ENCODE measurements at places on chromosomes 3 and 15. TPM values are rescaled to one million over a fixed set of nuclear protein-coding genes. Genes with fewer than 3 reads are reported as not detected.

Gene GPR160
- total RNA-seq: 7.4 TPM

Gene LMAN1L
- total RNA-seq: 0.47 TPM

Gene CDHR4
- total RNA-seq: not detected

Gene DUSP7
- 37.4 TPM for total RNA-seq

Gene DAPK2
- total RNA-seq: 1.5 TPM

Gene MBNL1
- 469 TPM for total RNA-seq

Gene ANKUB1
- not detected for total RNA-seq

Gene LRRC31
- total RNA-seq: not detected

GRCh38 chr3:176795891-176796290 is 401.4 kb downstream of the TBL1XR1 start:
- DNase-seq: no peak

- no peak for DNase-seq
These were observed 278.9 kb downstream of the MECOM start for GRCh38 chr3:169384573-169384972.

DNA sequence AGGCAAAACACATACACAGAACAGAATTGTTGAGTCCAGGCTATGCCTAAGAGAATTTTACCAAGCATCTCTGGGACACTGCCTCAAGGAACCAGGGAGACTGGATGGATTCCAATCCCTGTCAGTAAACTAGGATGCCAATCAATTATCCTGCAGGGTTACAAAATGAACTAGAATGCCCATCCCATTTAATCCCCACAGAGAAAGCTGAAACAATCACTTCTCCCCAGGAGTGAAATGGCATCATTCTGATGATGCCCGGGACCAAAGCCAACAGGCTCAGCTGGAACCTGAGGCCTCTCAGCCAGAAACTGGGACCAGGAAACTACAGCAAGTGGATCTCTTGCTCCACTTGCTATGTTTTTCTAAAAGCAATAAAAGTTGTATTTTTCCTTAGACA is 130.0 kb upstream of the TJP1 start:
- no peak for DNase-seq

DNA sequence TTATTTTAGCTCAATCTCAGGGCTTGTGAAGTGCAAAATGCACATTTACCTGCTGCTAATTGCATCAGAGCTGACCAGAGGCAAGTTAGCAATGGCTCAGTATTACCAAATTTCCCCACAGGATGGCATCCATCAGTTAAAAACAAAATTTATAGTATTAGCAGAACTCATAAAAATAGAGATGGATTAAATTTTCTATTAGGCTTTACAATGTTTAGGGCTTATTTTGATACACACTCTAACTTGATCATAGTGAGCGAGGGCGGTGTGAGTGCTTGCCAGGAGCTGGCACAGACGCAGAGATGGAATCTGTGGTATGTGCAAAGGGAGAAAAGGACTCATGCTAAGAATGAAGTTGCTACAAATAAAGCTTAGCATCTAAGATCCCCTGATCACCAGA is 241.0 kb downstream of the NSUN3 start:
- DNase-seq: no peak

- DNase-seq: no peak
These were observed 21.0 kb upstream of the SEC22A start for GRCh38 chr3:123180791-123181190.

GRCh38 chr15:90153658-90154057 is 47.5 kb upstream of the SEMA4B start:
- DNase-seq: no peak
